ENCODE measurements at places on chromosomes 12 and 14.

GRCh38 chr12:91639327-91639726 lies 456.7 kb upstream of the DCN start:
- DNase-seq, result no peak

DNA sequence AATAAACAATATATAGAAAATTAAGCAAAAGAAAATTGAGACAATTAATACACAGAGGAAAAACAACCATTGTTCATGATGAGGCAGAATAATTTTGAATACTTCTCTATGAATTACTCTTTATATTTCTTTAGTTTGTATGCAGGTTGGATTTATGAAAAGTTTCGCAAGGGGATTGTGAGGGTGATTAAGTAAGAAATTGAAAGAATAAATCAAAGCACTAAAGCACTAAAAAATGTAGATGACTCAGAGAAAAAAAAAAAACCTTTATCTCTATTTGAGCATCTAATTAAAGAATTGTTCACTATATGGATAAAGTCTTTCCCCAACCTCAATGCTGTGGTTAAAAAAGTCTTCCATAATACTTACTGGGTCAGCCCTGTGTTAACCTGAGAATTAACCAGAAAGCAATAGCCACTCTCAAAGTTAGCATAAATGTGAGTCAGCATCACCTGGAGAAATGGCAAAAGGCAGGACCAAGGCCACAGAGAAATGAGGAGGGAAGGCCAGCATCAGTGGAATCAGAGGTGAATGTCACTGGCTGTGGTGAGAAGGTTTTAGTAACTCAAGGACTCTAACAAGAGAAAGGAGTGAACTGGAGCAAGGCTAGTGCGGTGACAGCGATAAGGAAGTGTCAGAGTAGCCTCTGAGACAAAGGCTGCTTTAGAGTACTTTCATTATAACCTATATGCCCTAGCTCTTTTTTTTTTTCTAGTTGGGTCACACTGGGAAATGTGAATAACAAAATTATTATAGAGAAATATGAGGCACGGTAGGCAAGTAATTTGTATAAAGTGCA lies 310.4 kb downstream of the KCNC2 start:
- no peak for DNase-seq

- no peak for DNase-seq
Observed at GRCh38 chr12:51295651-51296050, 25.4 kb upstream of the SMAGP start.

- DNase-seq, result no peak
Observed at GRCh38 chr14:71452539-71452938, 479.7 kb upstream of the RGS6 start.

GRCh38 chr14:94142247-94142646 lies 12.8 kb upstream of the IFI27L2 start:
- no peak for DNase-seq

DNA sequence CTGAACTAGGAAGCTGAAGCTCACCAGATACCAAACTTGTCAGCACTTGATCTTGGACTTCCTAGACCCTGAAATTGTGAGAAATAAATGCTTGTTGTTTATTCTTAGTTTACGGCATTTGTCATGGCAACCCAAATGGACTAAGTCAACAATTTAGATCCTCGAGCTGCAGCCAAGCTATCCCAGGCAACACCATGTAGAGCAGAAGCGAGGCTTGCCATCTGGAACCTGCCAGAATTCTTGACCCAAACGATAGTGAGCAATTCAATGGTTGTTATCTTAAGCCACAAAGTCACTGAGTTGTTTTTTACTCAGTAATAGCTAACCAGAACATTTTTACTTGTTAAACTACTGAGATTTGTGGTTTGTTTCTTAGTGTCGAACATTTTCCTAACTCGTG lies 458.5 kb upstream of the FLRT2 start:
- no peak for DNase-seq

- DNase-seq, result no peak
Observed at GRCh38 chr12:92142251-92142926, 3.3 kb downstream of the BTG1 start.

DNA sequence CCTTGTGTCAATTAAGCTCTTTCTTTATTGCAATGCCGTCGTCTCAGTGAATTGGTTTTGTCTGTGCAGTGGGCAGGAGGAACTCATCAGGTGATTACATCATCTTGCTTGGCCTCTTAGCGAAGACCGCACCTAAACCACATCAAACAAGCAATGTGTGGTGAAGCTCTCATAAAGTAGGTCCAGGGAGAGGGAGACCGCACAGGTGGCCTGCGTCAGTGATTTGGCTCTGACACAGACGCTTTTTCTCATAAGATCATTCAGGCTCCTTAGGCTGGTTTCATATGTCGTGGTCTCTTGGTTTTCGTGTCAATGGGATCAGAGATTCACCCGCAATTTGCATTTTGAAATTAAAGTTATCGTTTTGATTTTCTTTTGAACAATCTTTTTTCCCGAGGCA lies 6.7 kb upstream of the TESC start:
- DNase-seq, result no peak

All from activated CD8-positive, alpha-beta memory T cell treated with anti-CD3 and anti-CD28 coated beads for 1 hour (primary cell).